ENCODE measurements at places on chromosomes 16 and 17.

DNA sequence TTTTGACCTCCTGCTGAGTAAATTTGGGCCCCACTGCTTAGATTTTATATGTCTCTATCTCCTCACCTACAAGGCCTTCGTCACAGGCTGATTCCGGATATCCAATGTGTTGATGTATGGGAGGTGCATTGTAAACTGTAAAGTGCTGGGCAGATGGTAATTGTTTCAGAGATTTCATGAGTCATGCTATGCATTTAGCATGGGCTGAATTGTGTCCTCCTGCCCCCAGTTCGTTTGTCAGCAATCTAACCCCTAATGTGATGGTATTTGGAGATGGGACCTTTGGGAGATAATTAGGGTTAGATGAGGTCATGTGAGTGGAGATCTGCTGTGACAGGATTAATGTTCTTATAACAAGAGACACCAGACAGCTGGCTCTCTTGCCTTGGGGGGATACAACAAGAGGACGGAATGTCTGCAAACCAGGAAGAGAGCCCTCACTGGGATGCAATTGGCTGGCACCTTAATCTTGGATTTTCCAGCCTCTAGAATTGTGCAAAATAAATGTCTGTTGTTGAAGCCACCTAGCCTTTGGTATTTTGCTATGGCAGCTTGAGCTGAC lies 101.8 kb upstream of the NLRP1 start:
- DNase-seq, result no peak

GRCh38 chr17:36135465-36135864 lies 31.8 kb downstream of the CCL4 start:
- DNase-seq, result no peak

DNA sequence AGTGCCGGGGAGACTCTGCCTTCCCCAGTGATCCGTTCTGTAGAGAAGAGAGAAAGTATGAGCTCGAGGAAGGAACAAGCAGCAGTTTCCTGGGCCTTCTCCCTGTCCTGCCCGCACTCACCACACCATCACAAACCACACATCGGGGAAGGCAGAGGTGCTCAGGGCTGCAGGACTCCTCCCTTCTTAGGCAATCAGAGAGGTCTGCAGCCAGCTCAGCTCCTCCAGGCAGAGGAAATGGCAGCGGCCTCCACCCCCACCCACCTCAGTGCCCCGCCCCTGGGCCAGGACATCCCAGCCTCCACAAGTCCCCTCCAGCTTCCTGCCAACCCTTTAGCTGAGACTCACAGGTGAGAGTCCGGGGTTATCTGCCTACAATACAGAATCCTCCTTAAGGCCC lies 2.0 kb downstream of the ZNF319 start:
- peak; percentile 47 for DNase-seq

DNA sequence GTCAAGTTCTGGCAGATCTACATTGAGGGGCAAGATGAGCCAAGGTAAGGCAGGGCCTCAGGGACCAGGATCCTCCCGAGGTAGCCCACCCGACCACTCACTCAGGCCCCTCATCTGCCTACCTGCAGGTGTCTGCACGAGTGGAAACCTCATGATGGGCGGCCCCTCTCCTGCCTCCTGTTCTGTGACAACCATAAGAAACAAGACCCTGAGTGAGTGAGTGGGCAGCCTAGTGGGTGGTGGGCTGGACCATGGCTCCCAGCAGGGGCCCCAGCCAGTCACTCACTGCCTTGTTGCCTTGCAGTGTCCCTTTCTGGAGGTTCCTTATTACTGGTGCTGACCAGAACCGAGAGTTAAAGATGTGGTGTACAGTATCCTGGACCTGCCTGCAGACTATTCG lies 5.4 kb downstream of the EDC4 start:
- no peak for DNase-seq

DNA sequence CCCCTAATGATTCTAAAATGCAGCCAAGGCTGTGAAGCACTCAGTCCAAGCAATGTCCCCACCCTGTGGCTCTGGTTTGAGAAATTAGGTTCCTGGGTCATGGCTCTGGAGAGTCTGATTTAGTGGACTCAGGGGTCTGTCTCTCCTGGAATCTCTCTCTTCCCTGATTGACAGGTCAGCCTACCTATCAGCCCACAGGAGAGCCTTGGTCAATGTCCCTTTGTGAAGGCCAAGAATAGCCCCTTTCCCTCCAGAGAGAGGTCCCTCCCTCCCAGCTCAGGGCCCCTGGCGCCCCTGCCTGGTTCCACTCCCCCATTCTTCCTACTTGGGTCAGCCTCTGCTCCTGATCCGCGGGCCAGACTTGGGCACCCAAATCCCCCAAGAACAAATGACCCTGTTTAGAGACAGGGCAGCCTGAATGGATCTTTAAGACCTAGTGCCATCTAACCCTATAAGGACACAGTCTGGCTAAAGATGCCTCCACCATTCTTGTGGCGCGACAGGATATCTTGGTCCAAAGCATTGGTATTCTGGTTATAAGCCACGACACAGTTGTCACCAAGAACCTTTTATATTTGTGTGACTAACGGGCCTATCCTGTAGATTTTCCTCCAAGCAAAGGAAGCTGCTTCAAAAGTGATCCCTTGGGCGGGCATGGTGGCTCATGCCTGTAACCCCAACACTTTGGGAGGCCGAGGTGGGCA lies 38.3 kb upstream of the PRSS54 start:
- DNase-seq, result no peak

- peak; percentile 51 for DNase-seq
Observed at GRCh38 chr16:3618769-3619141, 7.3 kb upstream of the SLX4 start.

DNA sequence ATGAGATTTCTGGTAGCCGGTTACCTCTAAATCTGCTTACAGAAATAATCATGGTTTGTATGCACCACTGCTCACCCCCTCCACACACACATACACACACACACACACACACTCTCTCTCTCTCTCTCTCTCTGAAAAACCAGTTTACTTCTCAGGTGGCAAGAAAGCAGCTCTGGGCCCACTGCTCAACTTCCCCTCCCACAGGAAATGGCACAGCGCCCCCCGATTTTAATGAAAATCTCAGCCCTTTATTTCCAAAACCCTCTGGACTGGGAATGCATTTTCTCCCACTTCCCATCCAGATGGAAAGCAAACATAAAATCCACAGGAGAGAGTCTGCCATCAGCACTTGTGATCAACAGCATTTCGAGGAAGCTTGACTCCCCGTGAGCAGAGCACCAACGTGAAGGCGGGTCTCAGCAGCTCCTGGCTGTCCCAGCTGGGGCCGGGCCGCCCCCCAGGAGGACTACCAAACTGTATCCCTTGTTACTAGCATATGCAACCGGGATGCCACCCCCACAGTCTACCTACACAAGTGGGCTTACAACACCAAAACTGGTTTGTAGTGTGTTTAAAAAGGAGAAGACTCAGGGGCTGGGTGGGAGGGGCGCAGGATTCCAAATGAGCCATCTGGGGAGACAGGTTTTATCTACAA lies 121.1 kb downstream of the SLC39A11 start:
- no peak for DNase-seq

- no peak for DNase-seq
Observed at GRCh38 chr17:4560837-4561256, 470 bp upstream of the GGT6 start.

- DNase-seq, result no peak
Observed at GRCh38 chr17:21417921-21418320, 41.8 kb downstream of the KCNJ12 start.

DNA sequence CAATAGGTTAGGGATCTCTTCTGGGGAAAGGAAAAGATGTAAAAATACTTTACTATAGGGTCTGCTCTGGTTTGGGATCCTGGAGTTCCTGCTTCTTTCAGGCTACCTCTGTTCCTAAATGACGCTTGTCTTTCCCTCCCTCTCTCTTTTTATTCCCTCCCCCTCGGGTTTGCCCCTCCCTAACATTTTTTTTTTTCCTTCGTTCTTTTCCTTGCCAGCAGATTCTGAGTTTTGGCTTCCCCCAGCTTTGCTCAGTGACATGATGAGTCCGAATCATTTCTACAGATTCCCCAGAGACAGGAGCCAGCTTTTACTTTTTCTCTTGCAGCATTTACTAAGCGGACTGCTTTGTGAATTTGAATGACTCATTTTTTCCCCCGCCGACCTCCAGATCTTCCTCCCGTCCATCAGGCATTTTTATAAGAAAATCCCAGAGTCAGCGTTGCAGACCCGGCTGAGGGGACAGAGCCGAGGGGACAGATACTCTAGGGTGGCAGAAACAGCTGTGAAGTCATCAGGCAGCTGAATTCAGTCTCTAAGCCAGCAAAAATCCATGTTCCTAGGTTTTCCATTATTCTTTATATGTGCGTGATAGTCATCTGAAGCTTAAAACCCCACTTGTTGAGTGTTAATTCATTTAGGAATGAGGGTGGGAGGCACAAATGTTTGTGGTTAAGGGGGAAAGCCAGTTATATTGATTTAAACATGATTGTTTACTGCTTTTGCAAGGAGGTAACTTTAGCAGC lies at the start of gene TMEM100:
Gene TMEM100 (minus strand): TSS at position 123 of the 746 bp plus-strand sequence. CDS start 1,794 bp downstream, outside the sequence.
- DNase-seq, result no peak

DNA sequence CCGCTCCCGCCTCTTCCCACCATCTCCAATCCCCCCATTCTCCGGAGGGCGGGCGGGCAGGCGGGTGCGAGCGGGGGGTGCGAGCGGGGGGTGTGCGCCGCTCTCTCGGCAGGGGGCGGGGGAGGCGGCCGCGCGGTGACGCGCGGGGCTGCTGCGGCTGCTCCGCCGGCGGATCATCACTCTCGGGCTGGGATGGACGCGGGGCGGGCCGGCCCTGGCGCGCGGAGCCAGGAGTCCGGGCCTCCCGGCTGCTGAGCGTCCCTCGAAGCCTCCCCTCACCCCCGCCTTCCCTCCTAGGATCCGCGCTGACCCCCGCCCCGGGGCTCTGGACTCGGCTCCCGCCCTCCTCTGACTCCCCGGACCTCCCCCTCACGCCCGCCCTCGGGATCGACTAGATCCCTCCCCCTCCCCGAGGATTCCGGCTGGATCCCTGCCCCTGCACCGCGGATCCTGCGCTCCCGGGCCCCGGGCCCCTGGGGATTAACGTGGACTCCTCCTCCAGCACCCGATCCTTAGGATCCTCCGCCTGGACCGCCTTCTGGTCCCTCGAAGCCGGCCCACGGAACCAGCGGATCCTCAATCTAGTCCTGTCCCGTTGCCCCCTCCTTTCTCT lies 946 bp upstream of the TMEM256 start:
- peak; percentile 41 for DNase-seq

DNA sequence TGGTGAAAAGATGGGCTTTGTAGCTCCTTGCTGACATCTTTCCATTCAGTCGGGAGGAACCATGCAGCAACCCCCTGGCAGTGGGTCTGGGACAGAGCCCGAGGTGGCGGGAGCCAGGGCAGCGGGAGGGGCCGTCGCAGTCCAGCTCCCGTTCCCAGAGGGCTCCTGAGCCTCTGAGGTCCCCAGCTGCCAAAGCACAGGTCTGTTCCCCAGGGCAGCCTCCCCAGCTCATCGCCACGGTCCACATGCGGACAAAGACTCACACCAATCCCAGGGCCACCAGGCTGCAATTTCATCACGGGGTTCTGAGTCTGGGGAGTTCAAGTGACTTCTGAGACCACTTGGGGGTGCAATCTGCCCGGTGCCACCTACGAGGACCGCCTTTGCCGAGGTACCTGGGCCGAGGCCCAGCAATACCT lies 196.0 kb downstream of the RBFOX3 start:
- DNase-seq, result no peak

- peak; percentile 20 for DNase-seq
Observed at GRCh38 chr17:4485676-4486646, 12.7 kb upstream of the SPNS2 start.

DNA sequence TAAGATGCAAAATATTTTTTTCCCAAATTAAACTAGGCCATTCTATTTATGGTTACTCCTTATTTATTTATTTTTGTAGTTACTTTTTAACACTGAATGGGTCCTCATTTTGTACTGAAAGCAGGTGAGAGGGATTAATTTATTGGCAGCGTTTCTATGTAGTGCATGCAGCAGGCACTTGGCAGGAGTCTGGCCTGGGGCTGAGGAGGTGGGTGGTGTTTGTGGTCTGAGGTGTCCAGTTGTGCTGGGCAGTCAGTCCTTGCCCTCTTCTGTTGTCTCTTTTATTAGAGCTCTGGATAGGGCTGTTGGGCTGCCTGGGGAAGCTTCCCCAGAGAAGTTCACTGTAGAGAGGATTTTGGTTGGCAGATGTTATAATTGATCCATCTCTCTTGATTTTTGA lies 12.7 kb downstream of the SEC14L1 start:
- DNase-seq, result no peak

- DNase-seq, result peak; percentile 15
Observed at GRCh38 chr16:22008215-22009059, 526 bp downstream of the MOSMO start.

- no peak for DNase-seq
Observed at GRCh38 chr16:15518381-15519351, 84.3 kb downstream of the BMERB1 start.

DNA sequence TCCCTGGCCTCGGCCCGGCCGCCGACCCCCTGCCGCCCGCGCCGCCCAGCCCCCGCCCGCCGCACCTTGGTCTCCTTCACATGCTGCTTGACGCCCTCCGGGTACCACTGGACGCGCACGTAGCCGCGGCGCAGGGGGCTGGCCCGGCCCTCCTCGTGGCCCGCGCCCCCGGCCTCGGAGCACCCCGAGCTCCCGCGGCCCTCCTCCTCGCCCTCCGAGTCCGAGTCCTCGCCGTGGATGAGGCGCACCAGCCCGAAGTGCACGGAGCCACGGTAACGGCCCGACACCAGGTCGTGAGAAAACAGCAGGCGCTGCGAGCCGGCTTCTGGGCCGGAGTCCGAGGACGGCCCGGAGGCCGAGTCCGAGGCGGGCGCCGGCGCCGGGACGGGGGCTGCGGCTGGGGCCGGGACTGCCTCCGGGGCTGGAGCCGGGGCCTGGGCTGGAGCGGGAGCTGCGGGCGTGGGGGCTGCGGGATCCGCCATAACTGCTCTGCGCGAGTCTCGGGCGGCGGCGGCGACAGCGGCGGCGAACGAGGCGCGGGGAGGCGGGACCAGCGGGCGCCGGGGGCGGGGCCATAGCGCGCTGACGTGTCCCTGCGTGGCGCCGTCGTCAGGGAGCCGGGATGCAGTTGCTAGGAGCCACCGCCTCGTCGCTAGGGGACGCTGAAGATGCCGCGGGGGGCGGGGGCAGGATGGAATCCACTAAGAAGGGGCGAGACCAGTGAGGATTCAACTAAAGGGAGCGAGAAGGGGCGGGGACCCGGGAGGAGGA lies at the start of gene UBE2O:
Gene UBE2O (minus strand): TSS at position 493 of the 771 bp plus-strand sequence. CDS start 11 bp downstream, at position 482.
- peak; percentile 87 for DNase-seq

DNA sequence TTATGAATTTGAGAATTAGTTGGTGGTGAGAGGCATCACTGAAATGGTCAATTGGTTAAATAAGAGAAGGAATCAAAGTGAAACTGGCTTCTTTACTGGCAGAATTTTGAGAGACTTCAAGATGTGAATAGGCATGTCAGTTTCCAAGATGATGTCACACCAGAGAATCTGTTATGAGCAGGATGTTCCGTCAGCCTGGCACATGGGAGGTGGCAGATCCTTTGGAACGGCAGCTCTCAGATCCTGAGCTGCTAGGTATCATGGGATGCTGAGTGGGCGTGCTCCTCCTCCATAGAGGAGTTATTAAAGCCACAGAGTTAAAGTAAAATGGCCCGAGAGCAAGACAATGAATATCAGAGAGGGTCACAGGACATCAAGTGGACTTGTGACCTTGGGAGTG lies 444.3 kb upstream of the HSBP1 start:
- DNase-seq, result no peak

- peak; percentile 66 for DNase-seq
Observed at GRCh38 chr17:16286009-16286946, 67.0 kb downstream of the CENPV start.
